ENCODE measurements at places on chromosomes 4 and X. TPM values are rescaled to one million over a fixed set of nuclear protein-coding genes. Genes with fewer than 3 reads are reported as not detected.

Gene GABRE
- total RNA-seq: 15.9 TPM

Gene CLNK
- total RNA-seq: not detected

Gene SLC9B1
- 0.28 TPM for total RNA-seq

Gene HSFX3
- not detected for total RNA-seq

Gene GATA1
- total RNA-seq: not detected

Gene MAGEA9B
- total RNA-seq: 0.07 TPM

Gene LRCH2
- 0.01 TPM for total RNA-seq

Gene PNMA6F
- total RNA-seq: not detected

Gene MGARP
- total RNA-seq: 0.85 TPM

Gene SMC1A
- 51.6 TPM for total RNA-seq

Gene GPR50
- total RNA-seq: 0.19 TPM

Gene GPR82
- not detected for total RNA-seq

Gene SHROOM4
- not detected for total RNA-seq

Gene CCKAR
- not detected for total RNA-seq

Gene APBB2
- 10.5 TPM for total RNA-seq

Gene HTN1
- not detected for total RNA-seq

Gene C4orf54
- not detected for total RNA-seq

Gene PROM1
- 0.04 TPM for total RNA-seq

Gene FOXR2
- total RNA-seq: not detected

Gene PDZD4
- 3.2 TPM for total RNA-seq

Gene AMBN
- not detected for total RNA-seq

Gene RASSF6
- 0.76 TPM for total RNA-seq

Gene GNRHR
- not detected for total RNA-seq

Gene GAGE12J
- not detected for total RNA-seq

Gene PASD1
- total RNA-seq: not detected

Gene ANK2
- 0.94 TPM for total RNA-seq

Gene GIMD1
- not detected for total RNA-seq

Gene PPEF2
- not detected for total RNA-seq

Gene STS
- 2.4 TPM for total RNA-seq

Gene SHISA3
- not detected for total RNA-seq

Gene GABRG1
- not detected for total RNA-seq

Gene MAGEE1
- total RNA-seq: 4.6 TPM

Gene INPP4B
- total RNA-seq: 7.2 TPM

Gene PTPN13
- total RNA-seq: 5.6 TPM

Gene SOWAHD
- total RNA-seq: not detected

All from A549 treated with DMSO at 1 μM for 4 hours (cell line).